ENCODE measurements at places on chromosomes 11 and 22. TPM values are rescaled to one million over a fixed set of nuclear protein-coding genes. Genes with fewer than 3 reads are reported as not detected.

- no peak for DNase-seq
These were observed 35.0 kb upstream of the OR6M1 start for GRCh38 chr11:123841174-123841573.

- peak; percentile 38 for DNase-seq
These were observed 30.6 kb downstream of the OR2AT4 start for GRCh38 chr11:75066061-75066460.

GRCh38 chr11:65652511-65653228 lies 10.0 kb downstream of the RELA start:
- peak; percentile 93 for DNase-seq

DNA sequence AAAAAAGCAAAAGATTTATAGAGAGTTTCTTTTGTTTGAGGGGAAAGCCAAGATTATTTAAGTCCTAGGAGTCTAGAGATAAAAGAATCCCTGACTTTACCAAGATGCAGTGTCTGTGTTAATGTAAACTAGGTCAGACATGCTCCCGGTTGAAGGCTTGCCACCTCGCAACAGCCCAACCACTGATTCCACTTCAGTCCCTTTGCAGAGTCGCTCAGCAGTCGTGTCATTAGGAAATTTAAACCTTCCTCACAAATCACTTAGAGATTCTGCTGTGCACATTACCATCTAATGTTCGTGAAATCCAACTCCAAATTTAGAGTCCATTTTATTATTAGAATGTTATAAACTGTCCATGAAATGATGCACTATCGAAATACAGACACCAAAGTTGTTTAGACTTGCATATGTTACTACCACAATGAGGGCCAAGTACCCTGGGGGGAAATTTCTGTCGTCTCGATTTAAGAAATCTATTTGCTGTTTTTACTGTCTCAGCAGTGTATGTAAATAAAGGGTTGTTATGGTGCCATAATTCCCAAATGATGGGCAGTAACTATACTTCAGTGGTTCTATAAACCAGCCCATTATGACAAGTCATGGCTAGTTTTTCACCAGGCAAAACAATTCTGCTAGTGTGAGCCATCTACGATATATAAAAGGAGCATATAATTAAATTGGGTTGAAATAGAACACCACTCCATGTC lies 101.4 kb upstream of the MTNR1B start:
- DNase-seq, result no peak

GRCh38 chr11:116911976-116912734 lies 74.7 kb upstream of the APOA1 start:
- DNase-seq, result no peak

DNA sequence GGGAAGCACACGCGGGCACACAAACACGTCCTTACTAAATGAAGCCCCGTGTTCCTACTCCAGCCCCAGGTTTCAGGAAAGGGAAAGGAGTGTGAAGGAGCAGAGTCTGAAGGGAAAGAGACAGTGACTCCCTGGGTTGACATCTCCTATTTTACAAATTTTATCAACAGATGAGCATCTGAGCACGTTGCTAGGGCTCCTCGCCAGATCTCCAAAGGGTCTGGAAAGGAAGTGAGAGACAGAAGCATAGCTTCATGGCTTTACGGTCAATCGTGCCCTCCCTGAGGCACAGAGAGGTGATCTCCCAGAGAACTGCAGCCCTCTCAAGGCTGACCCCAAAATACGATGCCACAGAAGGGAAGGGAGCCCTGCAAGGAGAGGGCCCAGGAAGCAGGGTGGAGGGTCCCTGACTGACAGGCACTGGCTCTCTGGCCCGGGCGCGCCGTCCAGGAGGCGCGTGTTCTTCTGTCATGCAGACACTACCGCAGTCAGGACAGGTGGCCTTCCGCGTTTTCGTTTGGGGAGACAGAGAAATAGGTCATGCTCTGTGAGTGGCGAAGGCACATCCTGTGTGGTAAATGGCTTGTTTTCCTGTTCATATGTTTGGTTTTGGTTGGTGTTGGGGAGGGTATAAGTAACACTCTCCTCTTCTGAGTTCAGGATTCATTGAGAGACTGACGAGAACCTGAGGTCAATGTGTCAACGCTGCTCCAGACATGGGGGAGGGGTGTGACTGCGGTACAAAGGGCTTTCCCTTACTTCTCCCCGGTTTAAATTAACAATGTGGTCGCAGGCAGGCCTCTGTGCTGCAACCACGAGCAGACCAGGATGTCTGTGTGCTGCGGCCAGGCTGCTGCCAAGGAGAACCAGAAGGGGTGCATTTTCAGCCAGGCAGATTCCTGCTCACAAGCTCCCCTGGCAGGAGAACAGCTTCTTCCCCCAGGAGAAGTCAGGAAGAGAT lies 813.3 kb downstream of the OPCML start:
- DNase-seq, result peak; percentile 8

DNA sequence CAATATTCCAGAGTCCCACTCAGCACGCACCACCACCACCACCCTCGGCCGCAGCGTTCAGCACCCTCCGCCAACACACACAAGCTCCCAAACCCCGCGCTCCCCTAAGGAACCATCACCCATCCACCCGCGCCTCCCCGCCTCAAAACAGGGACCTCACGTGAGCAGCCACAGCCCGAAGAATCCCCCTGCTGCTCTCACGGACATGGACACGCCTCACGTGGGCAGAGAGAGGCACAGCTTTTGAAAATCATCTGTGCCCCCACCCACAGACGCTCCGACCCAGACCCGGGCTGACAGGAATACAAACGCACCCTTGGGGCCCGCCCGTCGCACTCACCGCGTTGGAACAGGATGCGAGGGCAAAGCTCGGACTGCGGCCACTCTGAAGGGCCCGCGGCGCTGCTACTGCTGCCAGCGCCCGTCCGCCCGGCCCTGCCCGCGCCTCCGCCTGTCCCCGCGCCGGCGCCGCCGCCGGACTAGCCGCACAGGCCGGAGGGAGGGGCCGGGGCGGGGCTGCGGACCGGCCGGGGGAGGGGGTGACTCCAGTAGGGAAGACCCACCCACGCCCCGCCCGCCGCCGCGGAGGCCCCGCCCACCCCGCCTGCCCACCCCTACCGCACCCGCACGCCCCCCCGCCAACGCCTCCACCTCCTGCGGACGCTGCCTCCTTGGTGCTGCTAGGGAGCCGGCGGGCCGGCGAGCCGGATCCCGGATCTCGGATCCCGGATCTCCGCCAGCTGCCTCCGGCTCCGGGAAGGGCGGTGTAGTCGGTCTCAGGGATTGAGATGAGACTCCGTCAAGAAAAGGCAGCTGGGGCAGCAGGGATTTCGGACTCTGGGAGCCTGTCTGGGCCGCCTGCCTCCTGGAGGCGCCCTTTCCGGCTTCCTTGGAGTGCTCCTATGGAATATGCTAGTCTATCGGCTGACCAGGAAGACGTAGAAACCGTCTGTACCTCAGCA lies at the start of gene TRIM3:
TRIM3 (minus strand) TSS at position 491 of the 962 bp plus-strand sequence. CDS start 8,246 bp downstream, outside the sequence.
- DNase-seq, result peak; percentile 80

- DNase-seq, result peak; percentile 90
These were observed 3.4 kb downstream of the FADS3 start for GRCh38 chr11:61887839-61888494.

DNA sequence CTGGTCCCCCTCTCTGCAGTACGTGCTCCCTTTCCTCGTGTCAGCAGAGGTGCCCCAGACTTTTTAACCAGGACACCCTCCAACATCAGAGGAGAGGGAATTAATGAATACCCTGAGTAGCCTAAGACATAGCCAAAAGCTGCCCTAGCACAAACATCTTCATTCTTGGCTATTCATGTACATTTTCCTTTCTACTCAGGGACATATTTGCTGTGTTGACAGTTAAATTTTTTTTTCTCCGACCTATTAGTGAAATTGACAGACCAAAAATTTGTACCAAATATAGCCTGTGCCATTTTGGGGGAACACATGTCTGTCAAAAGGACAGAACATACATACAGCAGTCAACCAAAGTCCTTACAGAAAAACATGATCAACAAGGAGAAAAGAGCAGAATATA lies 33.3 kb downstream of the CADM1 start:
- no peak for DNase-seq

DNA sequence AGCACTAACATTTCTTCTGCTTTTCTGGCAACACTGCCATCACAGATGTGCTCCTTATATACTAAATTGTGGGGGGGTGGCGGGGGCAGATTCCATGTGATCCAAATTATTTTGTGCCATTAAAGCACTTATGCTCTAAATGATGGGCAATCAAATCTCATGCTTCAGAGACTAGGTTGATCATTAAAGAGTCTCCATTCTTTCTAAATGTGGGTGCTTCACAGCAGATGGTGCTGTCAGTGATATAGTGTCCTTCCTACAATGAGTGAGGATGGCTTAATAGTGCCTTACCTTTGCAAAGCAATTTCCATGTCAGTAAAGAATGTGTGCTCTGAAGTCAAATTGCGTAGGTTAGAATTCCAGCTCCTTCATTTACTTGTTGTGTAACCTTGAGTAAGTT lies 589.8 kb downstream of the ETS1 start:
- no peak for DNase-seq

DNA sequence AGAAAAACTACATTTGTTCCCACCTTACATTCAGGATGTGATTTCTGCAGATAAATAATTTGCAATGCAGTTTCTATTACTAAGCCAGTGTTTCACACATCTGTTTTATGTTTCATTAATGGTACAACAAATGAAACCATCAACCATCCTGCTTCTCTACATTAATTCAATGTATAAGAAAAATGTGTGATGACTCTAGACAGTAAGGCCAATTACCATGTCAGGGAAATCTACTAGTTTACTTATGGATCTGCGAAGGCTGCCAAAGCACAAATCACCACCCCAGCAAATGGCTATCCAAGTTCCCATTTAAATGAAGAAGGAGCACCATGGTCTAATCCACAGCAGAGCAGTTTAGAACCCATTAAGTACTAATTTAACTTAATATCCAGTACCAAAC lies 50.1 kb upstream of the NCAM1 start:
- no peak for DNase-seq

GRCh38 chr11:109864151-109864661 lies 229.0 kb upstream of the ZC3H12C start:
- DNase-seq, result no peak

GRCh38 chr22:27554106-27554811 lies 247.3 kb downstream of the MN1 start:
- DNase-seq, result peak; percentile 20

DNA sequence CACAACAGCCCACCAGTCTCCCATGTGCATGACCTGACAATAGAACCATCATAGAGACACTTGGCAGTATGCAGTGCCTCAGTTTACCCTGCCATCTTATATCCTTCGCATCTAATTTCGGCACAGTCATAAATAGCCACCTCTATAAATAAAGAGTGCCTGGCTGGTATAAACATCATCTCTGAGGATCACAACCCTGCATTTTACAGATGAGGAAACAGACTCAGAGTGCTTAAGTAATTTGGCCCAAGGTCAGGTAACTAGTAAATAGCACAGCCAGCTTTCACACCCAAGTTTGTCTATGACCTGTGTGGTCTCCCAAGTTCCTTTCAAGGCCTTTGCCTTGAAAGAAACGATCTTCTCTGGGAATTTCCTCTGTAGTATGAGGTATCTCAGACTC lies 44.6 kb downstream of the CYB5R2 start:
- no peak for DNase-seq

DNA sequence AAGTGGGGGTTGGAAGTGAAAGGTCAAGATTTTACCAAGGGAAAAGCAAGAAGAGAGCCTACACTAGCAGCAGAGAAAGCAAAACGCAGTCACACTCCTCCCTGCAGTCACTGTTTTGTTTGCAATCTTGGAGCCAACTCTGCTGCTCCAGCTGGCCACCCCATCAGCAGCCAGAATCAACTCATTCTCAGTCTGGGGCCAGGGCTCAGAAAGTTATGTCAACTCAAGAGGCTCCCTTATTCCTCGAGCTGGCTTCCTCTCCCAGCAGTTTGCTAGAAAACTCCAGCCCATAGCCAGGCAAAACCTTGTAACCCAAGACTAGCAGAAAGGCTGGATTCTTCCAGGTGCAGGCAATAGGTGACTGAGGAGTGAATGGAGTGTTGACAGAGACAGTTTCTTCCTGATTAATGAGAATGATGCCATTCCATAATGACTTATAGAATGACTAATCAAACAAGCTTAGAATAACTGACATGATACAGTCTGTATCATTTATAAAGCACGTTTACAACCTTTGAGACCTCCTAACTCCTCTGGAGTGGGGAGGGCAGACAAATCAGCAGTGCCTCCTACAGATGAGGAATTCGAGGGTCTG lies 53.4 kb downstream of the P4HA3 start:
- peak; percentile 82 for DNase-seq

GRCh38 chr11:12099132-12099873 lies 11.1 kb upstream of the MICAL2 start:
- no peak for DNase-seq

GRCh38 chr11:7332451-7332850 lies 80.7 kb downstream of the SYT9 start:
- no peak for DNase-seq

- DNase-seq, result peak; percentile 97
These were observed at the start of gene LGALS1 for GRCh38 chr22:37674951-37675929. TSS of gene LGALS1 (plus strand) at chr22:37675636. CDS start at chr22:37675703, 67 bp downstream.

- peak; percentile 64 for DNase-seq
These were observed 12.8 kb downstream of the DGCR2 start for GRCh38 chr22:19109198-19110063.

- DNase-seq, result peak; percentile 8
These were observed 151.3 kb downstream of the APOL5 start for GRCh38 chr22:35868938-35869337.

GRCh38 chr22:42743501-42743991 lies 22.9 kb upstream of the A4GALT start:
- no peak for DNase-seq

GRCh38 chr11:855330-855674 lies 12.7 kb downstream of the TSPAN4 start:
- DNase-seq, result no peak

- DNase-seq, result no peak
These were observed 47.9 kb downstream of the PACSIN2 start for GRCh38 chr22:42967005-42967404.

DNA sequence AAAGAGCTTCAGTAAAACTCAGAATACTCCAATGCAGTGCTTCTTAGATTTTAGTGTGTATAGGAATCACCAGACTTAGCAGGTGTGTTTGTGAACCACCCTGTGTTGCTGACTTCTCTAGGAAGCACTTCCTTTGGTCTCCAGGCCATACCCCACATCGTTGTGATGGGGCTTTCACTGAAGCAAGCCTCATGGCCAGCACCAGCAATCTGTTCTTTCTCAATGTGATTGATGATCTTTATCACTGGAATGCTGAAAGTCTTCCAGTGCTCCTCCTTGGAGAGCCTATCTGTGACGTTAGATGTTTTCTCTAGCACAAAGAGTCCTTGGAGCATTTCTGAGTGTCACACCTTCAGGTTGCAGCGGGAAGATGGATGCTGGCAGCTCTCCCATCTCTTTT lies 280.5 kb downstream of the DDX10 start:
- DNase-seq, result no peak

GRCh38 chr11:126175393-126175792 lies 36.1 kb downstream of the RPUSD4 start:
- DNase-seq, result no peak

The LRRC32 gene
- 5.2 TPM for total RNA-seq

The PAX6 gene
- total RNA-seq, result not detected

The GTSE1 gene
- total RNA-seq, result 5.9 TPM

The OVOL1 gene
- not detected for total RNA-seq

The SLC43A1 gene
- 10.0 TPM for total RNA-seq

The NECTIN1 gene
- total RNA-seq, result 1.7 TPM
